ENCODE measurements at places on chromosomes 11 and 22.

DNA sequence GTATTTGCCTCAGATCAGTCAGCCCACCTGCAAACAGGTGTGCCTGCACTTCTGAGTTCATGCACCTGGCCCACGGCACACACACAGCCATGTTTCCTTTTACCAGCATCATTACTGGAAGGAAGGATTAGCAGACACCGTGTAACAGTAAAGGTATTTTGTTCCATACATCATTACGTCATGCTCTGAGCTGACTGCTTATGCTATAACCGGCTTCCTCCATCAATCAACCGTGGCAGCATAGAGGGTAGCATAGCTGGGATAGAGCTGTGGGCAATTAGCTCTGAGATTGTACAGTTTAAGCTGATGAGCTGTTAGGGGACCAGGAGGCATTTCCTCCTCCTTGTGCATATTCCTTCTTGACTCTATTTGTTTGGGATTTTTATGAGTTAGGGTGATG is 102.4 kb downstream of the ME3 start:
- DNase-seq: no peak

DNA sequence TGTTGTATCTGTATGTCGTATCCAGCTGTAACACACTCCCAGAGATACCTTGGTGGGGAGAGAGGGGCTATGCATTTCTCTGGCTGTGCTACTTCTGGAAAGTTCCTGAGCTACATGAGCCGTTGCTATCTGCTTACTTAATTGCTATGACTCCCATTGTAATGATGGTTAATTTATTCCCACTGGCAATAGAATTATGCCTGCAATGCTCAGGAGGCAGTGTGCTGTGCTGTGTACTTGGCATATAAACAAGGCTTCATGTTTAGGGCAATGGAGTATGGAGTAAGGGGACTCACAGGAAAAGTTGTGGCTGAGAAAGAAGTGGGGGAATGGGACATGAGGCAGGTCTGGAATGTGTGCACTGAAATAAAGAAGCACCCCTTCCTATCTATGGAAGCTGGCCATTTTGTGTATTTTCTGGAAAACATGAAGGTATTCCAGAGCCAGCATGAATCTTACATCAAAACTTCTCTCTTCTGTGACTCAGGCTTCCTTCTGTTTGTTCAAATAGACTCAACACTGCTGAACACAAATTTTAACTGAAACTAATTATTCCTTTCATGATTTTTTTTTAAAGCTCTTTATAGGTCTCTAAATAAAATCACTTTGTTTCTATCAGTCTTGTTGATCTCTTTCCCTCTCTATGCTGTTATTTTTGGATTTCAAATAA is 40.6 kb downstream of the CD44 start:
- no peak for DNase-seq

DNA sequence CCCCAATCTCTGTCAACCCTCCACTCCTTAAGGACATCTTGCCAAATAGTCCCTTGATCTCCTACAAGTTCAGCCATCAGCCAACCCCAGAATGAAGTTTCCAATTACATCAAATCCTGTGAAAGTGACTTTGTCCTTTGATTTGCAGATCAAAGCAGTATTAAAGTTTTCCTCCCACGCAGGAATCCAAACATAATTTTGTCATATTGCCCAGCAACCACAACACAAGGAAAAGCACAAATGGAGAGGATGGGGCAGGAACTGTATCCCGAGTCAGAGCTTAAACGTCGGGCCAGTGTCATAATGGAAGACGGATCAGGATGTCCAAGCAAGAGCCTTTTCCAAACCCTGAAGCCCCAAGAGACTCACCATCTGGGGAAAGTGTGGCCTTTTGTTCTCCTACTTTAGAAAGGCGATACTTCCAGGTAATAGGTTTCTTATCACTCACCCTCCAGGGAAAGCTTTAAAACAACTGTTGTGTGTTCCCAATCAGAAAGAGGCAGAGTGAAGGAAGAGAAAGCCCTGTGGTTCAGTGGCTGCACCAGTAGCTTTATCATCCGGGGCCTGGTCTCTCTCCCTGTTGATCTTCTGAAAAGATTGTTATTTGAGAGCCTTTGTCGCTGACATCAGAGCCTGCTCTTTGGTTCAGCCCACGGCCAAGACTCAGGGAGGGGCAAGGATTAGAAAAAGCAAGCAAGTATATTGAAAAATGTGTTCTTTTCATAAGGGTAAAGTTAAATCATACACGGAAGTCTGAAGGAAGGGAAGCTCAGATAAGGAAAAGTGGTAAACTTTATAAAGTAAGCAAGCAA is 41.7 kb downstream of the EXPH5 start:
- no peak for DNase-seq

GRCh38 chr22:29032014-29032475 is 29.6 kb downstream of the C22orf31 start:
- DNase-seq: no peak

GRCh38 chr11:9148727-9149126 is 57.3 kb upstream of the SCUBE2 start:
- DNase-seq: no peak

DNA sequence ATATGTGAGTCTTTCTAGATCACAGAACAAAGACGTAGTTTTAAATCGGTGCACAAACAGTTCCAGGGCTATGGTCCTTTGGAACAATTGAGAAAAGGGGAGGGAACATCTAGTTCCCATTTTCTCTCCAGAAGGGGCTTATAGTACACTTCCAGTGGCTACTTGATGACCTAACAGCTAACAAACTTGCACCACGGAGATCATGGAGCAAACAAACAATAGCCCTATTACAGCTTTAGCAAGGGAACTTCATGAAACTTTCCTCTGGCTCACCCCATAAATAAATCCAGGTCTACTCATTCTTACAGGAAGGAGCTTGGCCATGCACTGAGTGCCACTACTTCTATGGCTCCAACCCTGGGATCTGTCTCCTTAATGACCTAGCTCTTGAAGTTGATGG is 8.3 kb upstream of the FOLR2 start:
- DNase-seq: no peak

DNA sequence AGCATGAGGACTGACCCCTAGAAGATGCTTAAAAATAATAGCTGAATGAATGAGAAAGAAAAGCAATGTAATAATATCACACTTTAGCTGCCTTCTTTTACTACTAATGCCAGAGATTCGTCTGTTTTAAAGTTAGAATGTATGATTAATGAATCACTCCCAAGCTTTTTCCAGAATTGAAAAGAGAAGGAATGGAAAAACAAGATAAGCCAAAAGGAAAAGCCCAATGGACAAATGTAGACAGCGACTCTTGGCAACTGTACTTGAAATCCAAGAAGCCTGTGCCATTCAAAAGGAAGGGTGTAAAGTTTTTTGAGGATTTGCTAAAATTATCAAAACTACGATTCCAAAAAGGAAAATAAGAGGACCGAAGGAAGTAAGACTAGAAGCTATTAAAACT is 40.8 kb upstream of the PAMR1 start:
- DNase-seq: no peak

DNA sequence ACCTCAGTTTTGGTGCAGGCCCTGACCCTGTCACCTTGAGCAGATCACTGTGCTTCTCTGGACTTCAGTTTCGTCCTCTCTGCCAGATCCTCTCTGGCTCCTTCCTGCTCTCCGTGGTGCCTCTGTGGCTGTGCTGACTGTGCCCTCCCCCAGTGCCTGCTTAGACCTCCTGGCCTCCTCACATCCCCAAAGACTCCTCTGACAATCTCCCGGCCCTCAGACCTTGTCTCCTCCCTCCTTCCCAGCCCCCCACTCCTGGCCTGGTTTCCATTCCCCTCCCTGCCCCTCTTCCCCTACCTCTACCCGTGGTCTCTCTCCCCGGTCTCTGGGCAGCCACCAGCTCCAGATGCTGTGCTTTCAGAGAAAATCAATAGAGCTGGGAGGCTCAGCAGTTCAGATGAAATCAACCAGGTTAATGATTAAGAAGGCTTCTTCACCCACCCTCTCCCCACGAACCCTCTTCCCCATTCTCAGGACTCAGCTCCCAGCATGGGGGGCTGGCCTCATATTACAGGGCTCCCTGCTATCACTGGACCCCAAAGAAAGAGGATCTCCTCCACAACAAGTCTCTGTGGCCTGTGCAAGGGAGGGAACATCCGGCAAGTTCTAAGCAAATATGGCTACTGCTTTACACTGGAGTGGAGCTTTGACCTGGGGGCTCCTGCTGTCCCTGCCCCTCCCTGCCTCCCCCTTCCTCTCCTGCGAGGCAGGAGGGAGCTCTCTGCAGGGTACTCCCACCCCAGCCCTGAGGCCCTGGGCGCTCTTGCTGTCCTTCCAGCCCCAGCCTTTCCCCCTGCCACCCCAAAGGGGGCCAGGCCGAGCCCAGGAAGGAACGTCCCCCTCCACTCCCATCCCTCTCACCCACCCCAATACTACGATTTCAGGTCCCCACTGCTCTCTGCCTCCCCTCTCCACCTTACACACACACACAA is 8.5 kb downstream of the BACE1-AS start:
- no peak for DNase-seq

DNA sequence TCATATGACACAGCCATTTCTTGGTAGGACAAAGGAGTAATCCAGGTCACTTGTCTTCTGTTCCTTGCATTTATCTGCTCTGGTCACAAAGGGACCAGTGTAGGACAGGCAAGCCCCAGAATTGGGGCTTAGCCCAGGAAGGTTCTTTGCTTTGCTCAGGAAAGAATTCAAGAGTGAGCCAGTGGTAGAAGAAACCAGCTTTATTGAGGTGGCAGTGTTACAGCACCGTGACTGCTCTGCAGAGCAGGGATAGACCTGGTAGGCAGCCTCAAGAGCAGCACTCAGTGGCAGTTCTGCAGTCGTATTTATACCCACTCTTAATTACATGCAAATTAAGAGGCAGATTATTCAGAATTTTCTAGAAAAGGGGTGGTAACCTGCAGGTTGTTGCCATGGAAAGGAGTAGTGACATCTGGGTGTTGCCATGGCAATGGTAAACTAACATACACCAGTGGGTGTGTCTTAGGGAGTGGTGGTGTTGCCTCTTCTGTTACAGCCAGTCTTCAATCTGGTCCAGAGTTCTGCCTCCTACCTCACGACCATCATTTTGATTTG is 84.9 kb upstream of the RAB1B start:
- DNase-seq: peak; percentile 67

DNA sequence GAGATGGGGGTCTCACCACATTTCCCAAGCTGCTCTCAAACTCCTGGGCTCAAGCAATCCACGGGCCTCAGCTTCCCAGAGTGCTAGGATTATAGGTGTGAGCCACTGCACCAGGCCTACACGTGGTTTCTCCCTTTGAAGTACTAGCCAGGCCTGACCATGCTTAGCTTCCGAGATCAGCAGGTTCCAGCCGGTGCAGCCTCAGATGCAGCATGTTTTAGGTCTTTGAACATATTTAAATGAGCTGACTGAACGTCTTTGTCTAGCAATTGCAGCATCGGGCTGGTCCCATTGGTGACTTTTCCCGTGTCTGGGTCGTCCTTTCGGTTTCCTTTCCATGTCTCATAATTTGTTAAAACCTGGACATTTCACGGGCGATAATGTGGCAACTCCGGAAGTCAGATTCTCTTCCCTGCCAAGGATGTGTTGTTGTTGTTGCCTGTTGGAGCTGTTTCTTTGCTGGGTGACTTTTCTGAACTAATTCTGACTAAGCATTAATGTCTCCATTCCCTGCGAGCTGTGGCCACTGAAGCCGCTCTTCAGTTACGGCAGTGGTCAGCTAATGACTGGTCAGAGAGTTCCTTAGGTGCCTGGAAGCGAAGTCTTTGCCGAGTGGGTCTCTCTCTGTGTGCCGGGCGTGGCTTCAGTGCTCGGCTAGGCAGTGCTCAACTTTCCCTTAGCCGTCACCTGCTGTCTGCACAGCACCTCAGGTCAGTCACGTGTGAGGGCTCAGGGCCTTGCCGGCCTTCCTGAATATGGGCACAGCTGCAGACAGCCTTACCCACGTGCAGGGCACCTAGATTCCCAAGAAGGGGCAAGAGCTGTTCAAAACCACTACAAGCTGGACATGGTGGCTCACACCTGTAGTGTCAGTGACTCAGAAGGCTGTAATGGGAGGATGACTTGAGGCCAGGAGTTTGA is 3.8 kb upstream of the CYP2D6 start:
- no peak for DNase-seq

DNA sequence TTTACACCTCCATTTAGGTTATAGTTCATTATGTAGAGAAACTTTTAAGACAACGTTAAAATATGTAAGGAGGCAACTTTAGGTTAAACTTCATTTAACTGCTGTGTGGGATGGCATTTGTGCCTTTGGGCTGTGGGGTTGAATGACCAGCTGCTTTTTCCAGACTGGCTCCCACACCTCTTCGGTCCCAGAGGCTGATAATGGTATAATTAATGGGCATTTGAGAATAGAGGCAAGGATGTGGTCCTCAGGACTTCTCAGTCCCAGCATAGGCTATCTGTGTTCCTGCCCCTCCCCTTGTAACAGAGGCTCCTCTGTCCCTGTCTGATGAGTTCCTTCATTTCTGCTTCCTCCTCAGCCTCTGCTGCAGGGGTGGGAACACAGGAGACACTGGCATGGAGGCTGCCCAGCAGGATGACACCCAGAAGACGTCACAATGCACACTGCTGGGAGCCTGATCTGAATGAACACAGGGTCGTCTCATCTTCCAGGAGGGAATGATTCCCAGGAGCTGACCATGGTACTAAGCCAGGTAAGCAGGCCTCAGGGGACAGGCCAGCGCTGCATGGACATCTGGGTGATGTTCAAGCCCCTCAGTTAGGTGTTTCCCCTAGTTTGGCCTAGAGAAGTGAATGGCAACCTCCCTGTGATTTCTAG is 17.1 kb upstream of the GNAZ start:
- DNase-seq: no peak

DNA sequence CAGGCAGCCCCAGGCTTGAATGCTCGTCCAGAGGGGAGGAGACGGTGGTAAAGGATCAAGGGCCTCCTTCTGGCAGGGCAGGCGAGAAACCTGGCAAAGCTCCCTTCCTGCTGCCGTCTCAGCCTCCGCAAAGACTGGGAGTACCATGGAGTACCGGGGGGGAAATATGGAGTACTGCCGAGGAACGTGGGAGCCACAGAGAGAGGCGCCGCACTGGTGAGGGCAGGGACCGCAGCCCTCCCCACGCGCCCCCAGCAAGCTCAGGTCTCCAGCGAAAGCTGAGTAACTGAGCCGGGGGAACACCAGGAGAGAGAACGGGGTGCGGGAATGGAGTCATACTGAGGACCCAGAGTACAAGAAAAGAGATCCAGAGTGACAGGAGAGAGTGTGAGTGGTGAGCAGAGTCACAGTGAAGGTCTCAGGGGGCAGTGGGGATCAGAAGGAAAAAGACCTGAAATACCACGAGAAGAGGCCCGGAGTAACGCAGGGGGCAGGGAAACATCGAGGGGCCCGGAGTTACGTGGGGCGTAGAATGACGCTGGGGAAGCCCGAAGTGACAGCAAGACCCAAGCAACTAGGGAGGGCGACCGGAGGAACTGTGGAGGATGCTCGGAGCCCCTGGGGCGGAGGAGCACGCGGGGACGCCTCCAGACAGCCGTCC is 740 bp downstream of the EML3 start:
- peak; percentile 70 for DNase-seq

- no peak for DNase-seq
These were observed 109.2 kb downstream of the FAM76B start for GRCh38 chr11:95680169-95680929.
